GM12892 (cell line): ENCODE measurements at places on chromosomes 11 and 22.
A peak's percentile ranks its signal among the peaks of the same experiment; 100 is the strongest.

GRCh38 chr11:8056810-8057463, 24.1 kb upstream of the TUB start:
- no peak for DNase-seq

DNA sequence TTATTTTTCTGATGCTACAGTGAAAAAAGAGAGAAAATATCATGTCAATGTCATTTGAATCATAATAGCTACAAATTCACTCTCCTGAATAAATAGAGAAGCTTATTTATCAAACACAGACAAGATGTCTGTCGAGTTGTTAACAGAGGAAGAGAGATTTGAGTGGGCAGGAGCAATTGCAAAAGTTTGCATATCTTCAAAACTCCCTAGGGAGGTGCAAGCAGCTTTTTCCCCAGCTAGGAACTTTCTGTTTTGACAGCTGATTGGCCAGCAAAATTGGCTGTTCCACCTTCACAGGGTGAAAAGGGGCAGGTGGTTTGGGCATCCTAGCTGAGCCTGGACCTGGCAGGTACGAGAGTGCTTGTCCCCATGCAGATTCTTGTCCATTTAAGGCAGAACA, 98.2 kb downstream of the NTM start:
- DNase-seq, result no peak

- DNase-seq, result no peak
Observed at GRCh38 chr11:66607126-66607834, 9.2 kb upstream of the RBM14 start.

DNA sequence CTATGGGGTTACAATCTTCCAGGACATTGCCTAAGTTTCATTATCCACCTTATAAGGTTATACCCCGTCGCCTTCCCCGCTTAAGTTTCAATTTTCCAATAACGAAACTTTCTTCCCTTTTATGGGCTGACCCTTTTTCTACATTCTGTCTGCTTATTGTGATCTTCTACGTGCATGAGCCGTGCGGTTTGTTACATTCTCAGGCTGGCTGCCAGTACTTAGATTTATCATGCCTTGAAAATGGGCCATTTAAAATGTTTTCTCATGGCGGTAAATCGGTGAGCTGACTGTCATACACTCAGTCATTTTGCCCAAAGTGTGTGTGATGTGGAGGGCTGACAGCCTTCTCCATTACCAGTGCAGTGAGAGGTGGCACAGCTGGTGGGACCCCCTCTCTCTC, 23.3 kb downstream of the DGCR6L start:
- DNase-seq, result no peak

- DNase-seq, result no peak
Observed at GRCh38 chr11:1053121-1053901, 16.8 kb upstream of the MUC6 start.

GRCh38 chr11:11366793-11367192, 13.7 kb upstream of the CSNK2A3 start:
- no peak for DNase-seq

GRCh38 chr11:75779960-75780359, 11.4 kb downstream of the DGAT2 start:
- no peak for DNase-seq

DNA sequence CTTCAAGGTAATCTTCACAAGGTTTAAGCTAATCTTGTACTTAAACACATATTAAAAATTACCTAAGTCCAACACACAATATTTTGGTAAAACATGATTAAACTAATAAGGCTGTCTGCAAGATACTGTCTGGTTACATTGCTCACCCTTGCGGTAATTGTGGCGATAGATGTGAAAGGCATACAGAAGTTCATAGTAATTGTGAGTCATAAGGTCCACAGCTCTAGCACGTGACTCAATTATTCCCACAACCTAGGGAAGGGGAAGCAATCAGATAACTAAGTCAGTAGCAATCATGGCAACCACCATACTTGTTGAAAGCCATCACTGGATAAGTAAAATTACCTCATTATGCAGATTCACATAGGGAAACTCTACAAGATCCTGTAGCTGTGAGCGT, 30.5 kb upstream of the FNBP4 start:
- DNase-seq, result no peak

DNA sequence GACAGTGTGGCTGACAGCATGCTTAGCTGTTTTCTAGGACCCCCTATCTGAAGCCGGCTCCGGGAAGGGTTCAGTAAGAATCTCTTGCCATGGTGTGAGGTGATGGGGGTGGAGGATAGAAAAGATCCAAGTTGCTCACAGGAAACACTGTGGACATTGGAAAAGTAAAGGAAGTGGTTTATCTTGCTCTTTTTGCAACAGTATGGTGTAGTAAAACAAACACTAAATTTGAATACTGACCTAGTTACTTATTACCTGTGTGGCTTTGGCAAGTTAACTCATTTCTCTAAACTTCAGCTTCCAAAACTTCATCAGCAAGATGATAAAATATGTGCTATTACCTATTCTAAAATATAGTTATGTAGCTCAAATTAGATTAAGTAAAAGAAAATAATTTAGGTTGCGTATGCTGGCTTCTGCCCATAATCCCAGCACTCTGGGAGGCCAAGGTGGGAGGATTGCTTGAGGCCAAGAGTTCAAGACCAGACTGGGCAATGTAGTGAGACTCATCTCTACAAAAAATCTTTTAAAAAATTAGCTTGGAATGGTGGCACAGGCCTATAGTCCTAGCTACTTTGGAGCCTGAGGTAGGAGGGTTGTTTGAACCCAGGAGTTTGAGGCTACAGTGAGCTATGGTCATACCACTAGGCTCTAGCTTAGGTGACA, 51.6 kb upstream of the APOA1 start:
- no peak for DNase-seq

- no peak for DNase-seq
Observed at GRCh38 chr11:69707176-69707575, 3.4 kb upstream of the FGF19 start.

DNA sequence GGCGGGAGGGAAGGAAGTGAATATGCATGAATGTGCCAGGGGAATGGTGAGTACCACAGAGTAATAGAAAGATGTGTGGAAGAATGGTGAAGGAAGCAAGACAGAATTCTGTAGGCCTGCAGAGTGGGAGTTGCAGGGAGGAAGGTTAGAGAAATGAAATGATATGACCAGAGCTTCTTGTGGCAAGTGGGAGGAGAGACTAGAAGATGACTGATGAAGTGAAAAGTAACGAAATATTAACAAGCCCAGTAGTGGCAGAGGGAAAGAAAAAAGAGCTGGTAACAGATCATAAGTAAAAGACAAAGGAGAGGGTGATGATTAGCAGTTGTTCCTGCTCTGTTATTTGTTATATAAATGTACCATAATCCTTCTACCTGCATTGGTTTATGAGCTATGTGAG, 1.0 kb upstream of the ALKBH8 start:
- no peak for DNase-seq

GRCh38 chr11:118142809-118143208, 9.8 kb downstream of the SCN4B start:
- DNase-seq, result no peak

DNA sequence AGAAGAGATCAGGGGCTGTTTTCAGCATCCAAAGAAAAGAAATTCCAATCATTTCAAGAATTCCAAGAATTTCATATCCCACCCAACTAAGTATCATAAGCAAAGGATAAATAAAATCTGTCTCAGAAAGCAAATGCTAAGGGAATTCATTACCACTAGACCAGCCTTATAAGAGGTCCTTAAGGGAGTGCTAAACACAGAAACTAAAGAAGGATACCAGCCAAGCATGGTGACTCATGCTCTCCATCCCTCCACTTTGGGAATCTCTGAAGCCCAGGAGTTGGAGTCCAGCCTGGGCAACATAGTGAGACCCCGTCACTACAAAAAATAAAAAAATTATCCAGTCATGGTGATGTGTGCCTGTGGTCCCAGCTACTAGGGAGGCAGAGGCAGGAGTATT, 17.8 kb downstream of the FADD start:
- DNase-seq, result no peak

DNA sequence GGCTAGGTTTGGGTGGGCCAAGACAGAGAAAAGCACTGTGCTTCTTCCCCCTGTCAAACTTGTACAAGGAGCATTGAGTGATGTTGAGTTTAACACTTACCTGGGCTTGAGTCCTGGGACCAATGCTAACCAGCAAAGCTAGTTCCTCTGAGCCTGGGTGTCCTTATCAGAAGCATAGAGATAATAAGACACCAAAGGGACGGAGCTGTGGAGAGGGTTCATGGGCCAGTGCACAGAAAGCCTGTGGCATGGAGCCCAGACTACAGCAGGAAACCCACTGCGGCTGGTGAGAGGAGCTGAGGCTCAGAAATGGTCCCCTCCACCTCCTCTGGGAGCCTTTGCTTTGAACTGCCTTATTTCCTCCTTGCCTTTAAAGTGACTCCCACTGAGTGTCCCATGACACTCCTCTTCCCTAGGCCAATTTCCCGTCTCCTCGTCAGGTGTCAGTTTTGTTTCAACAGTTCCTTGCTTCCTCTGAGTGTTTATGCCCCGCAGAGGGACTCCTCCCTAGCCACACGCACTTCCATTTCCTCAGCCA, 9.4 kb downstream of the SLCO2B1 start:
- no peak for DNase-seq

GRCh38 chr11:444396-445144, 2.8 kb upstream of the ANO9 start:
- no peak for DNase-seq

DNA sequence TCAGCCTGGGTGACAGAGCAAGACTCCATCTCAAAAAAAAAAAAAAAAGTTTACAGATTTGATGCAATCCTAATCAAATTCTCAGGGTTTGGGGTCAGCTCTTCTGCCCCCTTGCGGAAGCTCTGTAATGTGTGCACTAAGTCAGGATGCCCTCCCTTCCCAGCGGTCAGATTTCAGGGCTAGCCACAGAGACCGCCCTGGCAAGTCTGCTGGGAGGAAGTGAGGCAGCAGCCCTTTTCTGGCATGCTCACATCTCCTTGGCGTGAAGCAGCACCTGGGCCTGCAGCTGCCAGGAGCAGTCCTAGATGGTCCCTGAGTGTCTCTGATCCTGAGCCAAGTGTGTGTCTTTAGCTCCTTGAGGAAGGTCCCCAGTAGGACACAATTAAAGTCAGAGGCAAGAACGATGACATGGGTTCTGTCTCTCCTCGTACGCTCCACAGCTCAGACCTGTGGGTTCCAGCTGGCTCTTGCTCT, 10.9 kb upstream of the APOBEC3C start:
- DNase-seq, result peak; percentile 77
